ENCODE measurements at places on chromosomes 4 and X.

DNA sequence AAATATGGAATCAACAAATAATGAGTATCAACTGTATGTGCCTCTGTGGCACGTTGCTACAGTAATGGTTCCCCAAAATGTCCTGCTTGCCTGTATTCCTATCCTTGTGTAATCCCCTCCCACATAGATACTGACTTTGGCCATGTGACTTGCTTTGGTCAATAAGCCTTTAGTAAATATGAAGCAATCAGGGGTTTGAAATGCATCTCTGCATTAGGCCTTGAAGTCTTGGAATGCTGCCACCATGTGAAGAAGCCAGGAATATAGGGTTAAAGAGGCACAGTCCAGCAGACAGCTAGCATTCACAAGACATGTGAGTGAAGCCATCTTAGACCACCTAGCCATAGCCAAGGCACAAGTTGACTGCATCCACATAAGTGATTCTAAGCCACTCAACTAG, 190.9 kb downstream of the GABRB1 start:
- no peak for DNase-seq

DNA sequence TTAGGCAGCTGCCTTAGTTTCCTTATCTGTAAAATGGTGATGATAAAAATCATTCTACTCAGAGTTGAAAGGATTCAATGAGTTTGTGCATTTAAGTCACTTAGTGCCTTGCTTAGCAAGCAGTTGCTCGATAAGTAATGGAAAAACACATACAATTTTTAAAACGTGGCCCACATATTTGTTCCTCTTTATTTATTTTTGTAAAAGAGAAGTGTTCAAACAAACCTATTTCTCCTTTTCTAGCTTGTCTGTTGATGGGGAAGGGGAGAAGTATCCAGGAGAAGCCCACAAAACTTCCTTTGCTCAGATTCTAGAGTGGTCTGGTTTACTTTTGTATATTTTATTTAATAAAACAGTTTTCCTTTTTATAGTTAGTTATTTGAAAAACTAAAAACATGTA, 3.3 kb upstream of the HPGDS start:
- DNase-seq, result no peak

DNA sequence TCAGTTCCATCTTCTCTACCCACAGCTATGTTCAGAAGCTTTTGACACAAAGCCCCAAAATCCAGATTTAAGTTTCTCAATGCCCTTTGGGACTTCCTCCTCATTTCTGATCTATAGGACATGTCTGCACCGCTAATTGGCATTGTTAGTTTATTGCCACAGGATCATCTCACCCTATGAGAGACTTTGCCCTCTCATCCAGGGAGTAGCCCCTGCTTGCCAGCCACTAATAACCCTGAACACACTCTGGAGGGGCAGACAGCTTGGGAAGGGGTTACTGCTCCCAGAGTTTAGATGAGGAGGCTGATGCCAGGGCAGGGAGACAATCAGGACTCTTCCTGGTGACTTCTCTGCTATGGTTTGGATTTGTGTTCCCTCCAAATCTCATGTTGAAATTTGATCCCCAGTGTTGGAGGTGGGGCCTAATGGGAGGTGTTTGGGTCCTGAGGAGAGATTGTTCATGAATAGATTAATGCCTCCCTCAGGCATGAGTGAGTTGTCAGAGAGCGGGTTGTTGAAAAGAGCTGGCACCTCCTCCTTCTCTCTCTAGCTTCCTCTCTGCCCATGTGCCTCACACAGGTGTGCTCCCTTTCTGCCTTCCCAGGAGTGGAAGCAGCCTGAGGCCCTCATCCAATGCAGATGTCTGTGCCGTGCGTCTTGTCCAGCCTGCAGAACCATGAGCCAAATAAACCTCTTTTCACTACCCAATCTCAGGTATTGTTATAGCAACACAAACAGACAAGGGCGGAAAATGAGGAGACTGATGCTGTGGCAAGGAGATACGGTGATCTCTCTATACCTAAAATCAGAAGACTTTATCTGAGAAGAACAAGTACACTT, 3.6 kb upstream of the SCARB2 start:
- no peak for DNase-seq

- DNase-seq, result no peak
Measured at GRCh38 chr4:15658781-15659180, 3.6 kb upstream of the FBXL5 start.

DNA sequence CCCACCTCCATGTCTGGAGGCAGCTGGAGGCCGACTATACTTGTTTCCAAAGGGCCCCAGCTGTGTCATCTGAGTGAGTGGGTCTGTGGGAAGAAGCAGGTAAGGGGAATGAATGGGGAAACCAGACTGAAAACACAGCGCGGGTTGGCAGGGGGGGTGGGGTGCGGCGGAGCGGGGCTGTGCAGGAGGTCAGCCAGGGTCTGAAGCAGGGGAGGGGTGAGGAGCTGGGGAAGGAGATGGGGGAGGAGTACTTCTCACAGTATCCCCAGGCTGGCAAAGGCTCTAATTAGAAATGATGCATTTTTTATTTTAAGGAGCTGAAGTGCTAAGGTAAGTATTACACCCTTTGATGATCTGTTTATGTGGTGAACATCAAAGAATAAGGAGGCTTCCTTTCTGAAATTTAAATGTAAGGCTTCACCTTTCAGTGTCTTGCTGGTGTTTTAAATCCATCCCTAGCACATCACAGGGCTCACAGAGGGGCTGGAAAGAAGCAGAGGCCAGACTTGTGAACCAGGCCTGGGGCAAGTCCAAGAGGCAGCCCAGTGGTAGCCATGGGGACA, 37.5 kb downstream of the SMIM20 start:
- no peak for DNase-seq

DNA sequence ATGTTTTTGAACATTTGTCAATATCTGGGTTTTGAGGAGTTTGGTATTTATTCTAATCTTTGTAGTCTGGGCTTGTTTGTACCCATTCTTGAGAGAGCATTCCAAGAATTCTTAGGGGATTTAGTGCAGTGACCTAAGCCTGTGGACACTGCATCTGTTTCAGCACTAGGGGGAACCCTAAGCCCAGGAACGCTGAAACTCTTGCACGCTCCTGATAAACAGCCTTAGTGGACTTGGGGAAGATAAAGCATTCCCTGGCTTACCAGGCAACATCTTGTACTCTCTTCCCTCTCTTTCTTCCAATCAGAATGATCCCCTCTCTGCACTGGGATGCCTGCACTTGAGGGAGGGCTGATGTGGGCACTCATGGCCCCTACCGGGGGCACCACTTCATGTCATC, 654.9 kb upstream of the HTR2C start:
- no peak for DNase-seq

DNA sequence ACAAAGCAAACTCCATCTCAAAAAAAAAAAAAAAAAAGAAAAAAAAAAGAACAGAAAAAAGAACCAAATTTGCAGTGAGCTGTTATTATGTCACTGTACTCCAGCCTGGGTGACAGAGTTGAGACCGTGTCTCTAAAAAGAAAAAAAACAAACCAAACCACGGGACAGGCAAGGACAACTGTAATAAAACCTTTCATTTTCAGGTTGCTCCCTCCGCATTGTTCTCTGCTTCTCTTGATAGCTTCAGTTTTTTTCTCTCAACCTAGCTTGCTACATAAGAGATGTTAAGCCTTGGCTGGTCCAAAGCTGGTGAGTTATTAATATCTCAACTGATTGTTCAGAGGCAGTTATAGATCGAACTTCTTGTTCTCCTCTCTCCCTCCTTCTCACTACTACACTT, 23.1 kb upstream of the ELF2 start:
- DNase-seq, result no peak

DNA sequence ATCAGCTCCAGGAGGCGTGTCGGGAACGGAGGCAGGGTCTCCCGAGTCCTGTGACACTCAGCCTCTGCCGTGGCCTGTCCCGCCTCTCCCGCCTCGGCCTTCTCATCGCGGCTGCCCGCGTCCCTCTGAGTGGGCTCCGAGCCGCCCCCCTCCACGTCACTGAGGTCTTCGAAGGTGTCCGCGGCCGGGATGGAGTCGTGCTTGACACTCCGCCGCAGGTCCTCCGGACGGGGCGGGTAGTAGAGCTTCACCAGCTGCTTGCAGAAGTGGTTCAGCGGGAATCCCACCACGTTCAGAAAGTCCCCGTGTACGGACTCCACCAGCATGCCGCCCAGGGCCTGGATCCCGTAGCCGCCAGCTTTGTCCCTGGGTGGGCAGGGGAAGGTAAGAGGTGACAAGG, 25.0 kb downstream of the ASMTL start:
- DNase-seq, result no peak

DNA sequence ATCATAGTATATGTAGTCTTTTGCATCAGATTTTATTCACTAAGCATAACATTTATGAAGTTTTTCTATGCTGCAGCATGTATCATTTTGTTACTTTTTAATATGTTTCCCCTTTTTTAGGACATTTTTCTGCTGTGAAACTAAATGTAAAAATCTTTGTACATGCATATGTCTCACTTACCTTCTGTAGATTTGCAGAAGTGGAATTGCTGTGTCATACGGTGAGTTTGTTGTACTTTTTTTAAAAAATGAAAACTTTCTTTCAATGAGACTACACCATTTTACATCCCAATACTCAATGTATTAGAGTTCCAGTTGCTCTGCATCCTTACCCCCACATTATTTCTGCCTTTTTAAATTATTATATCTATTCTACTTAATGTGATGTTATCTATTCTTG, 868.9 kb downstream of the PDHA2 start:
- DNase-seq, result no peak

DNA sequence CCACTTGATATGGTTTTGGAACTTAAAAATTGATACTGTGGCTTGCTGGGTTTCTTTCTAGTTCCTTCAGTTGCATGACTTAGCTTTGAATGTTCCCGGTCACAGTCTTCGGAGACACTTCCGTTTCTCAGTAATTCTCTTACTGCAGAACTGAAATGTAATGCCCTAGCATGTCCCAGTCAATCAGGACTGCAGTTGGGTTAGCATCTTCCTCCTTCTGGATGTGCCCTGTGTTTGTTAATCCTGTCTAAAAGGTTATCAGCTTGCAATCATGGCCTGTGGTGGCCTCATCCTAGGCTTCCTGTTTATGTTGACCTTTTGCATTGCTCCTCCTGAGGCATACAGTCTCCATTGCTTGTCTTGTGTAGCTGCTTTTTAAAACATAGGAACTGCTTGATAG, 275.9 kb downstream of the ARHGAP10 start:
- no peak for DNase-seq

GRCh38 chrX:13263560-13264251, 56.1 kb downstream of the ATXN3L start:
- no peak for DNase-seq

GRCh38 chr4:88744609-88745008, 47.0 kb upstream of the NAP1L5 start:
- DNase-seq, result no peak

GRCh38 chr4:146522869-146523205, 1.1 kb upstream of the SLC10A7 start:
- DNase-seq, result no peak

- DNase-seq, result no peak
Measured at GRCh38 chrX:115719171-115719570, 158.2 kb downstream of the PLS3 start.

GRCh38 chr4:24226023-24226422, 336.2 kb upstream of the PPARGC1A start:
- DNase-seq, result no peak

GRCh38 chrX:39356119-39356807, 555.0 kb downstream of the MID1IP1 start:
- no peak for DNase-seq

DNA sequence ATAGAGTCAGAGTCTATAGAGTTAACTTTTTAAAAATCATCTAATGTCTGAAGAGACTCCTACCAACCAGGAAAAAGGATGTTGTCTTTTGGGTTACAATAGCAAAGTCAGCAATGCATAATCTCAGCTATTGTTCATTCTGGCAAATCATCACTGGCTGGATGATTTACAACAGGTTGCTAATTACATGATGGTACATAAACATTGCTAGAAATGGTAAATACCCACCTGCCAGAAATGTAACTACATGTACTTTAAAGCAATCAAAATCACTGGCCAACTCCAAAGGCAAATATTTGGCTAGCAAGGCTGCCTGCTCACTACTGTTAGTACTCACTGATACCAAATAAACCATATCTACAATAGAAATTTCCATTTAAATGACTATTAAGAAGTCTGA, 91.1 kb downstream of the PPP3CA start:
- DNase-seq, result no peak

GRCh38 chr4:107018344-107018735, 17.8 kb downstream of the DKK2 start:
- no peak for DNase-seq

DNA sequence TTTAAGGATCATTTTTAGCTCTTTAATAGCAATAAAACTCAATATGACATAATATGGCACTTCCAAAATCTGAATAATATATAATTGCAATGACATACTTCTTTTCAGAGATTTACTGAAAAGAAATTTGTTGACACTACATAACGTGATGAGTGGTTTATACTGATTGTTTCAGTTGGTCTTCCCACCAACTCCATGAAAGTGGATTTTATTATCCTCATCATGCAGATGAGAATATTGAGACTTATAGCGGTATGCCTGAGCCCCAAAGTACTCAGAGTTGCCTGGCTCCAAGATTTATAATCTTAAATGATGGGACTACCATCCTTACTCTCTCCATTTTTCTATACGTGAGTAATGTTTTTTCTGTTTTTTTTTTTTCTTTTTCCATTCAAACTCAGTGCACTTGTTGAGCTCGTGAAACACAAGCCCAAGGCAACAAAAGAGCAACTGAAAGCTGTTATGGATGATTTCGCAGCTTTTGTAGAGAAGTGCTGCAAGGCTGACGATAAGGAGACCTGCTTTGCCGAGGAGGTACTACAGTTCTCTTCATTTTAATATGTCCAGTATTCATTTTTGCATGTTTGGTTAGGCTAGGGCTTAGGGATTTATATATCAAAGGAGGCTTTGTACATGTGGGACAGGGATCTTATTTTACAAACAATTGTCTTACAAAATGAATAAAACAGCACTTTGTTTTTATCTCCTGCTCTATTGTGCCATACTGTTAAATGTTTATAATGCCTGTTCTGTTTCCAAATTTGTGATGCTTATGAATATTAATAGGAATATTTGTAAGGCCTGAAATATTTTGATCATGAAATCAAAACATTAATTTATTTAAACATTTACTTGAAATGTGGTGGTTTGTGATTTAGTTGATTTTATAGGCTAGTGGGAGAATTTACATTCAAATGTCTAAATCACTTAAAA, 15.3 kb downstream of the ALB start:
- DNase-seq, result no peak

DNA sequence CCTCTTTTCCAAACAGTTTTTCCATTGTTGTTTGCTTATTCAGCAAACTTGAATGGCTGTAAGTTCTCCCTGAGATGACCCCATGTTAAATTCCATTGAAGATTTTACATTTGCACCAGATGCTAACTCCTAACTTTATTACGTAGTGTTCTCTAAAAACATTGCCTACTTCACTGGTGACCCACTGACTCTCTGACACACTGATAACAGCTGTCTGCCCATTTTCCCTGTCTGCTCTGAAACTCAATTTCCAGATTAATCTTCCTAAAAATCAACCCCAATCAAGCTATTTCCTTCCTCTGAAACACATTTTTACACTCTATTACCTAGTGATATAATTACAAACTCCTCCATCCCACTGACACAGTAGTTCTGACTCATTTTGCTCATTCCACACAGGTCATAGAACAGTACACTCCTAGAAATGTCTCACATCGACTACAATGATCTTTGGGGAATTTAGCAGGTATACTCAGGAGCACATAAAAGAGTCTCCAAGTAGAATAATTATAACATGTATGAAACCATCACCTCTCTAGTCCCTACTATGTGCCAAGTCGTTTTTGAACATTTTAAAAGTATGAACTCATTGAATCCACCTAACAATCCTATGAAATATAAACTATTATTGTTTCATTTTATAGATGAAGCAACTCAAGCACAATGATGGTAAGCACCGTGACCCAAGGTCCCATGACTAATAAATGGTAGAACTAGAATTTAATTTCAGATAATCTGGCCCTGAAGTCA, 210.9 kb downstream of the SLIT2 start:
- DNase-seq, result no peak
